ENCODE measurements at places on chromosomes 1 and 21.

DNA sequence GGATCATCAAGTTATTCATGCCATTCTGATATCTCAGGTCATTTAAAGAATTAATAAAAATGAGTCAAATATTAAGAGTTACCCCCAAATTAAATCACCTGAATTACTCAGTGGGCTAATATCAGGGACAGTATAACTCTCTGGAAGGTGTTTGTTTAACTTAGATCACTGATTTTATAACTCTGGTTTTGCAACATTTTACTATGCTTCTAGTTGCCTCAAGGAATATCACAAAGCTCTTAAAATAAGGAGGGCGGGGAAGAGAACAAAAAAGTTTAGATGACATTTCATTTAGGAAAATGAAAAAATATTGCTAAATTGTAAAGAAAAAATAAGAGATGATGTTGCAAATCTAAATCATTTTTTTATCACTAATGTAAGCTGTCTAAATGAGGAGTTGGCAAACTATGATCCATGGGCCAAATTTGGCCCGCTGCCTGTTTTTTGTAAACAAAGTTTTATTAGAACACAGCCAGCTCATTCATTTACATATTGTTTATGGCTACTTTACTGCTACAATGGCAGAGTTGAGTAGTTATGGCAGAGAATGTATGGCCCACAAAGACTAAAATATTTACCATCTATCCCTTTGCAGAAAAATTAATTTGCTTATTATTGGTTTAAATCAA, 31.9 kb upstream of the SLC19A2 start:
- DNase-seq = no peak

GRCh38 chr1:221805121-221805520, 63.2 kb upstream of the DUSP10 start:
- DNase-seq = no peak

DNA sequence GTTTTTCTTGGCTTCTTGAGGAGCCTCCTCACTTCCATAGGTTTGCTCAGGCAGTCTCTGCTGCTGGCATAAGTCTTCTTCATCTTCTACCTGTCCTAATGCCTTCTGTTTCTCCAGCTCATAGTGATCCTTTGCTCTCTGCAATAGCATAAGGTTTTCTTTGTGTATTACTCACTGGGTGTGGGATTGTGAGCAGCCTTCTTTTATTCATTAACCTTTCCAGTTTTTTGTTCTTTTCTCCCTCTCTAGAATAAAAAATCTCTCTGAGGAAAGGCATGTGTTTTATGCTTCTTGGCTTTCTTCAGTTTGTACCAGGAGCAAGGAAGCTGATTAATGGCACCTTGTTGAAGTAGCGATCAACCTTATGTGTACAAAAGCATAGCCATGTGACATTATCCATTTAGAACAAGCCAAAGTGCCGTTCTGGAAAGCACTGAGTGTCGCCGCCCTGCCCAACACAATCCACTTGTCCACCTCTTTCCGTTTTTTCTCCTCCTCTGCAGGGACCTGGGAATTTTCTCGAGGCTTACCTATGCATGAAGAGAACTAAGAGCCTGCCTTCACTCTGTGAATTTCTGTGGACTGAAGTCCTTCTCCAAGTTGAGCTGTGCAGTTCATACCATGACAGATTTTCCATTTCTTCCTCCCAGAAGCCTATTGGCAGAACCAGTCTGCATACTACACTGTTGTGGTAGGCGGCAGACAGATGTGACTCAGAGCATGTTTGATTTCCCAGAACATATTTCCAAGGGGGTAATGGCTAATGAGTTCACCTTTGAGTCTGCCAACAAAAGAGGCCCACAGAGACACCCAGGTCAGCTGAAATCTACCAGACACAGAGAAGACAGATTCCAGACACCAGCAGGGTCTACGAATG, 39.0 kb downstream of the DPT start:
- DNase-seq = no peak

DNA sequence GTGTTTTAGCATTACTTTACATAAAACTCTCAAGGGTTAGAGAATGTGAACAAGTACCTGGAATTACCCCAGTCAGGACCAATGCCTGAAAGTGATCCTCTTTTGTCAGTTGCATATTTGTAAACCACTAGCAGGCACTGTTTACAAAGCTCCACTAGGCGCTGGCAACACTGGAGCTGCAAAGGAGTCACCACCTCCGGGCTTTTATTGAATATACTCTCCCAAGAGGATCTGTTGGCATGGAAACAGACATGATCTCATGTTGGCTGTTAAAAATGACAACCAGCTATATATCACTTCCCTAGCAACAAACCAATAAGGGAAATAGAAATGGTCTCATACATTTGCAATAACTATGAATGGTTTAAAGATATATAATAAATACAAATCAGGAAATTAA, 116.0 kb downstream of the TTLL7 start:
- peak; percentile 80 for DNase-seq

GRCh38 chr1:1629430-1630190, 2.4 kb upstream of the MMP23B start:
- no peak for DNase-seq

GRCh38 chr1:59045636-59046035, 251.3 kb upstream of the FGGY start:
- no peak for DNase-seq

DNA sequence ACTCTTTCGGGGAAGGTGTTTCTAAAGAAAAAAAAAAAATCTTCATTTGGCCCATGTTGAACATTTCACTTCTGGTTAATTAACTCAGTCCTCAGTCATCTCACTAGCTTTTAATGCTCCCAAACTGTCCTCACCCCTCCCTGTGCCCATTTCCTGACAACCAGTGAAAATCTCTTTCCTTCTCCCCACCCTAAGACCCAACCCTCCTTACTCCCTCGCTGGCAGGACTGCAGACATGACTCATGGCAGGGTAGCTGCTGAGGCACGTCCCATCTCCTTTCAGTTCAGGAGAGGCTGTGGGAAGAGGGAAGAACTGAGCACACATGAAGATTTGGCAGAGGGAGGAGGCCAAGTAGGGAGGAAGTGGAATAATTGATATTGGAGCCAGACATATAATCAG, 12.6 kb downstream of the PKP1 start:
- DNase-seq = no peak

DNA sequence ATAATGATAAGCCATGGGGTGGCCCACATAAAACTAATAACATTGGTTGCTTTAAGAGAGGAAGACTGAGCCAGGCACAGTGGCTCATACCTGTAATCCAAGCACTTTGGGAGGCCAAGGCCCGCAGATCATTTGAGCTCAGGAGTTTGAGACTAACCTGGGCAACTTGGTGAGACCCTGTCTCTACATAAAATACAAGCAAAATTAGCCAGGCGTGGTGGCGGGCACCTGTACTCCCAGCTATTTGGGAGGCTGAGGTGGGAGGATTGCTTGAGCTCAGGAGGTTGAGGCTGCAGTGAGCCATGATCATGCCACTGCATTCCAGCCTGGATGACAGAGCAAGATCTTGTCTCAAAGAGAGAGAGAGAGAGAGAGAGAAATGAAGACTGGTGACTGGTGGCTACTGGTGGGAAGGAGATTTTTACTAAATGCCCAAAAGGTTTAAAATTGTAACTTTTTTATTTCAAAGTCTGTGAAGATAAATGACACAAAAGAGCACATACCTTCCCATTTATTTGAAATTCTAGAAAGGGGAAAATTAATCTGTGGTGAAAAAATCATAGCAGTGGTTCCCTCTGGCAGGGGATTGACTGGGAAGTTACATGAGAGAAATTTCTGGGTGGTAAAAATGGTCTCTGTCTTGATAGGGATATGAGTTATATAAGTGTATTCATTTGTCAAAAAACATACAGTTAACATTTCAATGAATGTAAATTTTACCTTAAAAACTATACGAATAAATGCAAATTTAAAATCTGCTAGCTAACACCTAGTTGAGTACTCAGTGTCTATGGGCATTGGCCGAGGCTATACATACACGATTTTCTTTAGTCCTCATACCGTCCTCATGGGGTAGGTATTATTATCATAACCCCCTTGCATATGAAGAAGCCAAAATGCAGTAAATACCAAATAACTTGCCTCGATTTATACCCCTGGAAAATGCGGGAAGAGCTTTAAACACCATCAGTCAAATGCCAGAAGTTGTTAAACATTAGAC, 2.2 kb upstream of the NBPF1 start:
- no peak for DNase-seq

- no peak for DNase-seq
Measured at GRCh38 chr1:65409816-65410326, 10.6 kb upstream of the LEPR start.

DNA sequence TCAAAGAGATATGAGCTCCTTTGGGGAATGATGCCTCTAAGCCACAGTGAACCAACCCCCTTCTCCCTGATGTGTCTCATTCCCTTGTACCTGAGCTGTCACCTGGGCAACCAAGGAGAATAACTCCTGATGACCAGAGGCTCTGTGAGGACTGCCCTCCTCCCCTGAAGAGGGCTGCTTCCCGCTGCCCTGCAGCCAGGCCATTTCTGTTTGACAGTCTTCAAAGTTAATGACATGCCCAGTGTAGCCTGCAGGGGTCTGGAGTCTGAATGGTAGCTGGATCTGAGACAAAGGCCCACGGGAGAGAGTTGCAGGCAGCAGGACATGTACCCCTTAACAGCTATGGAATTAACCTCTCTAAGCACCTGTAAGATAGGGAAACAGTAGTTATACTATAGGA, 3.4 kb upstream of the SLFNL1 start:
- no peak for DNase-seq

DNA sequence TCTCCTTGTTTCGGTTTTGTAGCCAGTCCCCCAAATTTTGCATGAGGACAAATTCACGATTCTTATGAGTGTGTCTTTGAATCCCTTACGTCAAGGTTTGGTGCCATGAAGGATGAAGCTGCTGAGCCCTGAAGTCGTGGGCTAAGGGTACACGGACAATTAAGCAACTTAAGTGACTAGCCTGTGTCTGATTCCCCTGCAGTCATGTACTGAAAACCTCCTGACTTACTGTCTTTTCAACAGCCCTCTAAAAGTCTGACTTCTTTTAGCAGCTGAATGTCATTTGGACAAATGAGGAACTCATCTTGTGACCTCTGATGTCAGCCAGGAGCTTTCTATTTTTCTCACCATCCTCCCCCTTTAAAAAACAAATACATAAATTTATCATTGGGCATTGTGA, 27.1 kb upstream of the C1orf105 start:
- DNase-seq = no peak

- no peak for DNase-seq
Measured at GRCh38 chr1:116164604-116165368, 53.6 kb downstream of the MAB21L3 start.

Measured in NCI-H774 (cell line).